ENCODE measurements at places on chromosomes 7 and 10.

GRCh38 chr7:100884736-100885439 is 4.6 kb downstream of the UFSP1 start:
- DNase-seq = no peak

DNA sequence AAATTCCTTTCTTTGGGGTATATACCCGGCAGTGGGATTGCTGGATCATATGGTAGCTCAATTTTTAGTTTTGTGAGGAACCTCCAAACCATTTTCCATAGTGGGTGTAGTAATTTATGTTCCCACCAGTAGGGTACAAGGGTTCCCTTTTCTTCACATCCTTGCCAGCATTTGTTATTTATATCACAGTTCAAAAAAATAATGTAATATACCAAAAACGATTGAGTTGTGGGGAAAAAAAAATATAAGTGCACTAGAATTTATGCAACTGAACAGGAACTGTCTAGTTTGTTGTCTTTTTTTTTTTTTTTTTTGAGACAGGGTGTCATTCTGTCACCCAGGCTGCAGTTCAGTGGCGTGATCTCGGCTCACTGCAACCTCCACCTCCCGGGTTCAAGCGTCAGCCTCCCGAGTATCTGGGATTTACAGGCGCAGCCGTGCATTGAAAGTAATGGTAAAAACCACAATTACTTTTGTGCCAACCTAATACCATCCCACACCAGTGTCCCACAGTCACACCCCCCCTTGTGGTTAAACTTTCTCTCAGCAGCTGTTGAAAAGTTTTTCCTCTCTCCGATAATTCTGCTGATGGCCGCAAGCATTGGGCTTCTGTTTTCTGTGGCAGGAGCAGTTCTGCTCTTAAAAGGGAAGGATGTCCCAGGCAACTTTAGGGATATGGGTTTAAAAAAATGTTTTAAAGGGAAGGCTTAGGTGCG is 6.8 kb upstream of the LAT2 start:
- DNase-seq = no peak

GRCh38 chr7:28999895-29000716 is 42.0 kb upstream of the TRIL start:
- no peak for DNase-seq

GRCh38 chr10:107859065-107859464 is 694.6 kb upstream of the SORCS1 start:
- no peak for DNase-seq

GRCh38 chr7:36880108-36880507 is 155.8 kb upstream of the AOAH start:
- DNase-seq = no peak

- no peak for DNase-seq
Measured at GRCh38 chr10:7101451-7101850, 309.4 kb downstream of the SFMBT2 start.

- DNase-seq = no peak
Measured at GRCh38 chr7:134730411-134730829, 49.0 kb upstream of the CALD1 start.

DNA sequence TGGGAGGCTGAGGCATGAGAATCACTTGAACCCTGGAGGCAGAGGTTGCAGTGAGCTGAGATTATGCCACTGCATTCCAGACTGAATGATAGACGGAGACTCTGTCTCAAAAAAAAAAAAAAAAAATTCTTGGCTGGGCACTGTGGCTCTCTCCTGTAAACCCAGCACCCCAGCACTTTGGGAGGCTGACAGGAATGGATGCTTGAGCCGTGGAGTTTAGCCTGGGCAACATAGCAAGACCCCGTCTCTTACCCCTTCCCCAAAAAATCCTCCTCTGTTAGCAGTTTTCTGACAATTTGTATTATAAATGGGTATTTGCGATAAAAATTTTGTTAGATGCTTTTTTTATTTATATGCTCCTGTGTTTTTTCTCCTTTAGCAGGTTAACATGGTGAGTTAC is 11.0 kb downstream of the SAMD8 start:
- no peak for DNase-seq

DNA sequence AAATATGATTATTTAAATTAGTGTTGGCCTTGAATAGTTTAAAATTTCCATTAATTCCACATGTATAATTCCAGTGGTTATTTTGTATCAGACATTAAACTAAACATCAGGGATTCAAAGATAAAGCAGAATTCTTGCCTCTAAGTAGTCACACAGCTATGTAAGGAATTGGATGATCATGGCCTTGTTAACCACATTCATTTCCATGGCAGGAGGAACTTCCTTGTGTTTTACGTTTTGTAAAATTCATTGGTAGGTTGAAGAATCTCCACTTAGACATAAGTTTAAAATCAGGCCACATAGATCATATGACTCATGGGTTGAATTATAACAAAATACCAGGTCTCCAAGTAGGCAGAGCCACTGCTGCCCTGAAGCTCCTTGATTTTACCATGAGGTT is 289.7 kb downstream of the PLXDC2 start:
- DNase-seq = peak; percentile 5

DNA sequence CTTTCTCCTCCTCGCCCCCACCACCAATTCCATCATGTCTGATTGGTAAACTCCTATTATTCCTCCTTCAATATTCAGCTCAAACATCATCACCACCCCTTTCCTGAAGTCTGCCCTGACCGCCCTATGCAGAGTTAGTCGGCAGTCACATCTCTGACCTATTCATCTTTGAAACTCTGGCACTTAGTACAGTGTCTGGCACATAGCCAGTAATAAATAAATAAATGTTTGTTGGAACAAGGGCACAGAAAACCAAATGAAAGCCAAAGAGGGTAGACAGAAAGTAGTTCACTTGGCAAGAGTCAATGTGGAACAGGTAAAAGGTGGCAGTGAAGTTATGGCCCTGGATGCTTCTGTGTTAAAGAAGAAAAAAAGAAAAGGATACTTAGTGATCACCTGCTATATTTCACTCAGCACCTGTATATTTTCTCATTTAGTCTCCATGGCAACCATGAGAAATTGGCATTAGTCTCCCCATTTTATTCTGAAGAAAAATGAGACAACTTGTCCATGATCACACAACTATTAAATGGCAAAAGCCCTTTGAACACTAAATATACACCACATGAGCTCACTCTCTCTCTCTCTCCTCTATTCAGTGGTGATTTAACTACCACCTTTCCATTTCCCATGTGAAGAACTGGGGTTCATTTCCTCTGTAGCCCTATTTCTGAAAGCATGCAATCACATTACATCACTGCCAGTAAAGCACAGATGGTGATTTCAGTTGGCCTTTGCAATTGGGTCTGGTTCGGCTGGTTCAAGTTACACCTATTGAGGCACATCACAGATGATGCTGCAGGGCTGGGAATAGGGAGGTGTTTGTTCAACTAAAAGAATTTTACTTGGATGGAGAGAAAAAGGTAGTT is 25.3 kb downstream of the CHCHD3 start:
- DNase-seq = no peak

DNA sequence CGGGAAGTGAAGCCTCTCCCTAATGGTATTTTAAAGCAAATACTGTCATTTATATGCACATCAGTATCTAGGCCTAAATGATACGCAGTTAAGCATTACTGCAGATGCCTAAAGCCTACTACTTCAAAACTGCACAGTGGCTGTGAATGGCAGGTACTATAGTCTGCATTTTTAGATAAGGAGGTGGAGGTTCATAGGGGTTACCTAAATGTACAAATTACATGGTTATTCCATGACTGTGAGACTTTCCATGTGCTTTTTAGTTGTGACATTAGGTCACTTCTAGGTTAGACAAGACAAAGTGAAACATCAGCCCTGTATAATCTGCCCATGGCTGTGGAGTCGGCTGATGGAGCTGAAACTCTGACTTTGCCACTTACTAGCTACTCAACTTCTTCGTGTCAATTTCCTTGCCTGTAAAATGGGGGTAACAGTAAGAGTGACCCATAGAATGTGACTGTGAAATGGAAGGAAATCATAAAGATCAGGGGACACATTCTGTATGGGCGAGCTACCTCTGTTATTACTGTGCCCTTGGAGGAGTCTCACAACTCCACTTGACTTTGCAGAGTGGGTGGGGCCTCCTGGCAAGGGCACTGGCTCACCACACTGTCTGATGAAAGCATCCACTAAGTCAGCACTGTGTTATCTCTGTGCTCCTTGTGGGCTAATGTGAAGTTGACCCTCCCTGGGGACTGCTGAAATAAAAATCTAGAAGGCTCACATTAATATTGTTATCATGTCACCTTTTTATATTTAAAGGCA is 239.4 kb downstream of the TNS3 start:
- no peak for DNase-seq

DNA sequence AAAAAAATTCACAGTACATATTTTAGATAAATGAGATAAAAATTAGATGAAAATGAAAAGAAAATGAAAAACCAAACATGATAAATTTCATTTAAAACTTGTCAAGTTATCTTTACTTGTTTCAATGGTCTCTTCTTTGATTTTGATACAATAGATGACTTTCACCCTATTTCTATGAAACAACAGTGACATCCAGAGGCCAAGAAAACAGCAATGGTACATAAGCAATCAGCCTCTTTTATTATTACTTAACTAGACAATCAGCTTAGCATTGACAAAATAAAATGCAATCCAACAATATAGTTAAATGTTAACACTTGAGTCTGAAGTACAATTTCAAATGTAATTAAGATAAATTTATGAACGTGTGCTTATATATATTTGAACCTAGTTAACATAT is 74.8 kb upstream of the GPR37 start:
- DNase-seq = no peak

- DNase-seq = no peak
Measured at GRCh38 chr10:69568472-69569395, 4.5 kb downstream of the NEUROG3 start.

- no peak for DNase-seq
Measured at GRCh38 chr7:101518336-101518735, 110.8 kb downstream of the MYL10 start.

DNA sequence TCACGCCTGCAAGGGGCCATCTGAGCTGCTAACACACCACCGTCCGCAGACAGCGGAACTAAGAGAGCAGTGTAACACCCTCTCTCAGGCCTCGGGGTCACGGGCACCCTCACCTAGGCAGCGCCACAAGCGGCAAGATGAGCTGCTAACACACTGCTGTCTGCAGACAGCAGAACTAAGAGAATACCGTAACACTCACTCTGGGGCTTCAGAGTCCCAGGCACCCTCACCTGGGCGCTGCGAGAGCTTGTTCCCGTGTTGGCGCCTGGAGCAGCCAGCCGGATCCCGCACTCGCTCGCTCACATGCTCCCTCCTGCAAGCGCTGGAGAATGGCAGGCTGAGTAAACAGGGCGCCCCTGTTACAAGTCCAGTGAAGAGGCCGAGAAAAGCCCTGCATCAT is 160.2 kb downstream of the SRPK2 start:
- no peak for DNase-seq

DNA sequence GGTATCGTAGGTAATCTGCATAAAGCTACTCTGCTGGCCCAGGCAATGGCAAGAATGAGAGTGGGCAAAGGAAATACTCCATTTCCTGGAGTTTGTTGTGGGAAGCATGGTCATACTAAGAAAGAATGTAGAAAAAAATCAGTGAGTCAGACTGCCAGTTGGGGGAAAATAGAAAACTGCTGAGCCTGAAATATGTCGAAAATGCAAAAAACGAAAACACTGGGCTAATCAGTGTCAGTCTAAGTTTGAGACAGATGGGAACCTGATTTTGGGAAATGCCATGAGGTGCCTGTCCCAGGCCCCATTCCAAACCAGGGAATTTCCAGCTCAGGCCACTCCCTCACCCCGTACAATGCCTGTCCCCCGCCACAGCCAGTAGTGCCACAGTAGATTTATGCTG is 150.0 kb downstream of the ZNF33B start:
- DNase-seq = no peak

DNA sequence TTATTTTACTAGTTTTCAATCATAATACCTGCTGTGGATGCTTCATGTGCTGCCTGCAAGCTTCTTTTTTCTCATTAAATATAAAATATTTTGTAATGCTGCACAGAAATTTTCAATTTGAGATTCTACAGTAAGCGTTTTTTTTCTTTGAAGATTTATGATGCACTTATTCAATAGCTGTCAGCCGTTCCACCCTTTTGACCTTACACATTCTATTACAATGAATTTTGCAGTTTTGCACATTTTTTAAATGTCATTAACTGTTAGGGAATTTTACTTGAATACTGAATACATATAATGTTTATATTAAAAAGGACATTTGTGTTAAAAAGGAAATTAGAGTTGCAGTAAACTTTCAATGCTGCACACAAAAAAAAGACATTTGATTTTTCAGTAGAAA is 103.0 kb downstream of the PTEN start:
- DNase-seq = no peak

GRCh38 chr7:37285706-37286453 is 162.8 kb downstream of the ELMO1 start:
- no peak for DNase-seq

GRCh38 chr7:136637813-136638212 is 230.6 kb upstream of the CHRM2 start:
- no peak for DNase-seq

GRCh38 chr10:23439452-23439960 is 631 bp downstream of the OTUD1 start:
- no peak for DNase-seq

DNA sequence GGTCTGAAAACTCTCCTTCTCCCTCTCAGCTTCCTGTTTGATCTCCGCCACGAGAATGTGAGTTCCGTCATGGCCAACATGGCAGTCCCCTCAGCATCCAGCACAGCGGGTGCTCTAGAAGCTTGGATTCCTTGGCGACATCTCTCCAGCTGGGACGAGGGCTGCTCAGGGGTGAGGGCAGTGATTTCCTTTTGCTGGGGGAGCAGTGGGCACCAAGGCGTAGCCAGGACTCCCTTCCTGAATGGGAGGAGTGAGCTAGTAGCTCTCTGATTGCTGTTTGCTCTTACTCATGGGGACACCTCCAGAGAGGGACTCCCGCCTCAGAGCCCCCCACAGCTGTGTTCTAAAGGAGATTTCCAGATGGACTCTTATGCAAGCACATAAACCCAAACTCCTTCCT is 28.8 kb upstream of the CTBP2 start:
- no peak for DNase-seq

DNA sequence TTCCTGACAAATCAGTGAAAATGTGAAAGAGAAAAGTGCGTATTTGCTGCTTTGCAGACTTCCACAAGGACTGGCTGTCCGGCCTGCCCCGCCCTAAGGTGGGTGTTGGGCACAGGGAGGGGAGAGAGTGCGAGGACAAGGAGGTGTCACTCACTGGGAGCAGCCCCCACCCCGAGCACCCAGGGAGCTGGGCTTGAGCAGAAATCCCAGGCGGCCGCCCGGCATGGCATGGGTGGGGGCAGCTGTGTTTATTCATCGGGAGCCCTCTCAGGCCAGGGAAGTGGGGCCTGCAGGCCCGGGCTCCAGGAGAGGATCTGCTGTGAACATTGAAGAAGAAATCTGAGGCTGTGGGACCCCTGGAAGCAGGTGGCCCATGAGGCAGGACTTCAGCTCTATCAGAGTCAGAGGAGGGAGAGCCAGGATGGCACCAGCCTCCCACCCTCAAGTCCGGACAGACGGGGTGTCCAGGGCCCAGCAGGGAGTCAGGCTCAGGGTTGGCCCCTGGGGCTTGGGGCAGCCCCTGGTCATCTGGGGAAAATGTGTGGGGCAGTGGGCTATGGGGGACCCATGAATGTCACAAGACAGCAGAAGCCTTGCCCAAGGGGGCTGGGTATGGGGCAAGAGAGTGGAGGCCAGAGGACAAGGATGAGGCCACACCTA is 164.4 kb upstream of the PPP2R2D start:
- no peak for DNase-seq
